ENCODE measurements at places on chromosomes 5 and 9. TPM values are rescaled to one million over a fixed set of nuclear protein-coding genes. Genes with fewer than 3 reads are reported as not detected.

POMT1 gene
- 41.9 TPM for total RNA-seq

DNA sequence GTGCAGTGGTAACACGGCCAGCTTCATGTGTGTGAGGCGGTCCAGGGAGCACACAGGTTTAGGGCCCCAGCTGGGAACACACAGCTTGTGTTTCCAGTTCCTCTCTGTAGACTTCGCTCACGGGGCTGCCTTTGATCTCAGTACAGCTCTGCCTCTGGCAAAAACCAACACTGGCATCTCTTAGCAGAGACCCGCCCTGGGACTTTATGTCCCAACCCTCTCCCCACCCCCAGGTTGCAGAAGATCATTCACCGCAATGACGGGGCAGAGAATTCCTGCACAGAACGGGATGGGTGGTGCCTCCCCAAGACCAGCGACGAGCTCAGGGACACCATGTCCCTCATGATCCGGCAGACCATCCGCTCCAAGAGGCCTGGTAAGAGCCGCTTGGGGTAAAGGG, 5.2 kb upstream of the CEL start:
- H3K4me3 ChIP-seq = no peak overlapping the region
- no peaks in the 10 kb centered on the region for H3K27me3 ChIP-seq
- no peak overlapping the region for H3K27ac ChIP-seq
- H3K36me3 ChIP-seq = peaks cover 45% of the 10 kb centered on the region
- H3K4me1 ChIP-seq = peaks cover 9% of the 10 kb centered on the region

RECK gene
- total RNA-seq = 7.9 TPM

- H3K27me3 ChIP-seq = no peaks in the 10 kb centered on the region
- H3K4me3 ChIP-seq = no peak overlapping the region
- H3K4me1 ChIP-seq = no peaks in the 10 kb centered on the region
- no peak overlapping the region for H3K27ac ChIP-seq
- H3K36me3 ChIP-seq = no peaks in the 10 kb centered on the region
- DNase-seq = no peak
These were observed 8.9 kb downstream of the CXCL14 start for GRCh38 chr5:135569755-135570452.

DNA sequence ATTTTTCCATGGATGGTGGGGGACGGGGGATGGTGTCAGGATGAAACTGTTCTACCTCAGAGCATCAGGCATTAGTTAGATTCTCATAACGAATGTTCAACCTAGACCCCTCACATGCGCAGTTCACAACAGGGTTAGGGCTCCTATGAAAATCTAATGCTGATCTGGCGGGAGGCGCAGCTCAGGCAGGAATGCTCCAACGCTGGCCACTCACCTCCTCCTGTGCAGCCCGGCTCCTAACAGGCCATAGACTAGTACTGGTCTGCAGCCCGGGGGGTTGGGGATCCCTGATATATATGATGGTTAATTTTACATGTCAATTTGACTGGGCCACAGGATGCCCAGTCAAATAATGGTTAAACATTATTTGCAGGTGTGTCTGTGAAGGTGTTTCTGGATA, 199.0 kb upstream of the NR4A3 start:
- no peak overlapping the region for H3K27ac ChIP-seq
- no peak for DNase-seq
- H3K4me3 ChIP-seq = no peak overlapping the region
- H3K27me3 ChIP-seq = no peaks in the 10 kb centered on the region
- no peaks in the 10 kb centered on the region for H3K4me1 ChIP-seq

QRFP gene
- total RNA-seq = not detected

DNA sequence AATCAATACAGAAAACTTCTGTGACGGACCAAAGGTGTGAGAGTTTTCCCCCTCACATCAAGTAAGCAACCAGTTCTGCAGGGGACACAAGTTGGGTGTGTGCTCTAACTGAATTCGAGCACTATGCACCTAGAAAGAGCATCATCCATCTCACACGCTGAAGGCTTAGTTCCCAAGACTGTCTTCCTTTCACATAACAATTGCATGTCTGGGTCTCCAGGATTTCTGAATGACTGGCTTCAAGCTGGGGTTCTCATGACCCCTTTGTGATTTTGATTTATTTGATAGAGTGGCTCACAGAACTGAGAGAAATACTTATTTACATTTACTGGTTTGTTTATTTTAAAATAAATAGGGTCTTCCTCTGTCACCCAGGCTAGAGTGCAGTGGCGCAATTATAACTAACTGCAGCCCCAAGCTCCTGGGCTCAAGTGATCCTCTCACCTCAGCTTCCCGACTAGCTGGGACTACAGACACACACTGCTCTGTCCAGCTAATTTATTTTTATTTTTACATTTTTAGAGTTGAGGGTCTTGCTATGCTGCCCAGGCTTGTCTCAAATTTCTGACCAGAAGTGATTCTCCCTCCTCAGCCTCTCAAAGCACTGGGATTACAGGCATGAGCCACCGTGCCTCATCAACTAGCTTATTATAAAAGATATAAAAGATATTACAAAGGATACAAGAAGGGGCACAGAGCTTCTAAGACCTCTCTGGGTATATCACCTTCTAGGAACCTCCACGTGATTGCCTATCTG, 316.7 kb upstream of the CDH12 start:
- no peaks in the 10 kb centered on the region for H3K27me3 ChIP-seq
- DNase-seq = no peak
- H3K4me1 ChIP-seq = no peaks in the 10 kb centered on the region
- no peaks in the 10 kb centered on the region for H3K36me3 ChIP-seq
- no peak overlapping the region for H3K4me3 ChIP-seq

PCDHGA7 gene
- 2.3 TPM for total RNA-seq

GRCh38 chr5:178368274-178368673, 135.7 kb upstream of the PHYKPL start:
- no peak overlapping the region for H3K27ac ChIP-seq
- H3K4me1 ChIP-seq = no peaks in the 10 kb centered on the region
- no peak for DNase-seq
- H3K4me3 ChIP-seq = no peak overlapping the region
- H3K36me3 ChIP-seq = no peaks in the 10 kb centered on the region
- H3K27me3 ChIP-seq = no peaks in the 10 kb centered on the region

TAS2R1 gene
- not detected for total RNA-seq

PCDHA1 gene
- total RNA-seq = not detected

- H3K4me1 ChIP-seq = no peaks in the 10 kb centered on the region
- no peak for DNase-seq
- no peak overlapping the region for H3K4me3 ChIP-seq
These were observed 96.6 kb downstream of the SGCD start for GRCh38 chr5:156423597-156423996.

NR5A1 gene
- total RNA-seq = not detected

DNA sequence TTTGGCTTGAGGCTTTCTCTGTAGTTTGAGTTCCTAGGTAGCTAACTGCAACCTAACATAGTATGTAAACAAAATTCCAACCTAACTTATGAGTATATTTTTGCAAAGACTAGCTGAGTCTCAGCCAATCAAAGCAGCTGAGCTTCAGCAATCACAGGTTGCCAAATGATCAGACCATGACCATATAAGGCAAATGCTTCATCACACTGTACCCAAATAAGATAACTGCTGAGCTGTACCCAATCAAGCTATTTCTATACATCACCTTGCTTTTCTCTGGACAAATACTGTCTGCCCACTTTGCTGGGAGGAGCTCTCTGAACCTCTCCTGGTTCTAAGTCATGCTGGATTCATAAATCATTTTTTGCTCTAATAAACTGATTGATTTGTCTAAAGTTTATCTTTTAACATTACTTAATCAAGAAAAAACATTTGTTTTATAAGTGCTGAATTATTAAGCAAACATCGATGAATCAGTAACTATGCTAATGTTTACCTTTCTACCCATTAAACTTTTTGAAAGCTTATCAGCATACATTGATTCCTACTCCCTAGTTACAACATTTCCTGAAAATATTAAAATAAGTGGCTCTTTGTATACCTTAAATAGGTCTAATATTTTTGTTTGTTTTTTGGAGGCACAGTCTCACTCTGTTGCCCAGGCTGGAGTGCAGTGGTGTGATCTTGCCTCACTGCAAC, 129.7 kb upstream of the PCA3 start:
- no peak overlapping the region for H3K27ac ChIP-seq
- H3K4me3 ChIP-seq = no peak overlapping the region
- H3K36me3 ChIP-seq = no peaks in the 10 kb centered on the region

DNA sequence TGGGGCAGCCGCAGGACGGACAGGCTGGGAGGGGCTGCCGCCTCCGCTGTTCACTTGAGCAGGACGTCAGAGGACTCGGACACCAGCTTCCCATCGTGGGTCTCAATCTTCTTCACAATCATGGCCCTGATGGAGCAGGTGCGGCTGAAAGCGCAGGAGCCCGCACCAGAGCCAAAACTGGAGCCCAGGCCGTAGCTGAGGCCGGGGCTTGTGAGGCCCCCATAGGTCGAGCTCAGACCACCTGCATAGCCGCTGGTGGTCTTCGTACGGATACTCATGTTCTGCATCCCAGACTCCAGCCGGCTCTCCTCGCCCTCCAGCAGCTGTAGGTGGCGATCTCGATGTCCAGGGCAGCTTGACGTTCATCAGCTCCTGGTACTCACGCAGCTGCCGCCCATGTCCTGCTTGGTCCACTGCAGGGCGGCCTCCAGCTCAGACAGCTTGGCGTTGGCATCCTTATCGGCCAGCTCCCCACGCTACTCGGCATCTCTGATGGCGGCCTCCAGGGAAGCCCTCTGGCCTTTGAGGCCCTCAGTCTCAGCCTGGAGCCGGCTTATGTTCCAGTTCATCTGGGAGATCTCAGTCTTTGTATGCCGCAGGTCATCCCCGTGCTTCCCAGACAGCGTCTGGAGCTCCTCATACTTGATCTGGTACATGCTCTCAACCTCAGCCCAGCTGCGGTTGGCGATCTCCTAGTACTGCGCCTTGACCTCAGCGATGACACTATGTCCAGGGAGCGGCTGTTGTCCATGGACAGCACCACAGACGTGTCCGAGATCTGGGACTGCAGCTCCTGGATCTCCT, 43.7 kb upstream of the DEPDC1B start:
- no peak overlapping the region for H3K27ac ChIP-seq
- no peaks in the 10 kb centered on the region for H3K4me1 ChIP-seq
- no peaks in the 10 kb centered on the region for H3K27me3 ChIP-seq
- H3K4me3 ChIP-seq = no peak overlapping the region
- DNase-seq = no peak

GRCh38 chr5:120518581-120518980, 54.5 kb downstream of the PRR16 start:
- no peak overlapping the region for H3K4me3 ChIP-seq
- no peaks in the 10 kb centered on the region for H3K27me3 ChIP-seq
- H3K4me1 ChIP-seq = no peaks in the 10 kb centered on the region
- H3K27ac ChIP-seq = no peak overlapping the region

DNA sequence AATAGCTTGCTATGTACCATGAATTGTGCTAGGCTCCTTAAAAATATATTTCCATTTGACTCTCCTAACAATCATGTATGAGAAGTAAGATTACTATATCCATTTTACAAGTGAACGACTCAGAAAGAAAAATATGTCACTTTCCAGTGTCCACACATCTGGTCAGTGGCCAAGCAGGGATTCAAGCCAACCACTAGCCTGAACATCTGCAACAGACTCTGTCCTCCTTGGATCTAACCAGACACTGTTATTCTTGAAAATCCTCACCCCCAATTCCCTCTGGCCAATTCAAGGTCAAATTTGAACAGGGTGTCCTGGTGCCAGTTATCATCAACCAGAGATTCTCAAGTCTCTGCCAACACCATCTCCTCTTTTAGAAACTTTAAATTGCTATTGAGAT, 344.1 kb upstream of the WWC1 start:
- H3K36me3 ChIP-seq = no peaks in the 10 kb centered on the region
- no peaks in the 10 kb centered on the region for H3K4me1 ChIP-seq
- no peak overlapping the region for H3K4me3 ChIP-seq
- H3K27me3 ChIP-seq = no peaks in the 10 kb centered on the region
- no peak for DNase-seq
- H3K27ac ChIP-seq = no peak overlapping the region

DNA sequence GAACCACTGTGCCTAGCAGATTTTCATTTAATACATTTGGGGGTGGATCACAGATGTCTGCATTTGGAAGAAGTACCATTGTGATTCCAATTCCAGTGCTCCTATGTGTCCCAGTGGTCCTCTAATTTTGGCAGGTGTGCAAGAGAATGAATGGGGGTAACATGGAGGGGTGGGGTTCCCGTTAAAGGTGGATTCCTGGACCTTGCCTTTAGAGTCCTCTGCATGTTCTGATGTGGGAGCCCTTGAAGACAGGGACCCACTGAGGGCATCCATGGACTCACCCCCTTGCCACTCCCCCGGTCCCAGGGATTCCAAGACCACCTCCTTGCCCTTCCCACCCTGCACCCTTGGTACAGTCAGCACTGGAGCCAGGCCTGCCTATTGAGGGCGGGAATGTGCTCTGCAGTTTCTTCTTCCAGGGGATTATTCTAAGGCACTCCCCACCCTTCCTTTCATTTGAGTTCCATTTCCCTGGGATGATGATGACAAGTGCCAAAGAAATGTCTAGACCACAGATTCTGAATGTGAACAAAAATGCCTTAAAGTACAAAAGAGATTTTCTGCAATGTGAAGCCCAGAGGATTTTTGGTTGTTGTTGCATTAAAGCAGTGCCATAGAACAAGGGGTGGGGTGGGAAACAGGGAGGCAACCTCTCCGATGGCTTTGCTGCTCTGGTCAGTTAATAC, 119.4 kb upstream of the PTCH1 start:
- H3K36me3 ChIP-seq = no peaks in the 10 kb centered on the region
- H3K4me1 ChIP-seq = no peaks in the 10 kb centered on the region
- DNase-seq = no peak

DNA sequence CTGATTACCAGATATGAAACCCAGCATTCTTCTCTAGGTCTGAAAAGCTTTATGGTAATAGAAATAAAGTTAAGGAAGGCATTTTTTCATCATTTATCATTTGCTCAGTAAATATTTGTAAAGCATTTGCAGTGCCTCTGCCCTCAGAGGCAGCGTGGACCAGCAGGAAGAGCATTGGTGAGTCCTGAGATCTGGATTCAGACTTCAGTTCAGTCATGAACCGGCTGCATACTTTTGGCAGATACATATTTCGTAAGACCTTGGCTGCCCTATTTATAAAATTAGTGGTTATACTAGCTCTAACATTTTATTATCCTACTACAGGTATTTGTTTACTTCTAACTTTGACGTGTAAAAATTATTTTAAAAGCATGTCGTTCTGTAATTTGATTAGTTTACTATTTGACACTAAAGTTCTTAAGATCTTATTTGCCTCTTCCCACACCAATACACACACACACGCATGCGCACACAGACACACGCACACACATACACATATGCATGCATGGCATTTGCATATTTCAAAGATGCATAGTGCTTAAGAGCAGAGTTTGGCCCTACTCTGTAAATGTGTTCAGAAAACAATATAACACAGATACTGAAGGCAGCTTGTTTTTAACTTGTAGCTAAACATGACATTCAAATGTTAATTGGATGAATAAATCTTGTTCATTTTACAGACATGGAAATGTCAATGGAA, 101.9 kb downstream of the RPS23 start:
- H3K27me3 ChIP-seq = no peaks in the 10 kb centered on the region
- H3K4me1 ChIP-seq = peaks cover 9% of the 10 kb centered on the region
- H3K36me3 ChIP-seq = no peaks in the 10 kb centered on the region
- no peak overlapping the region for H3K4me3 ChIP-seq
- no peak for DNase-seq
